ENCODE measurements at places on chromosomes 13 and 19. TPM values are rescaled to one million over a fixed set of nuclear protein-coding genes. Genes with fewer than 3 reads are reported as not detected.

Gene C13orf46
- total RNA-seq, result 0.13 TPM

Gene POU2F2
- 0.39 TPM for total RNA-seq

Gene CCL25
- not detected for total RNA-seq

Gene SLC17A7
- total RNA-seq, result under 0.01 TPM

Gene ANGPTL8
- not detected for total RNA-seq

Gene MBD3L2
- not detected for total RNA-seq

Gene FFAR2
- not detected for total RNA-seq
